ENCODE measurements at places on chromosomes 1 and 21.

DNA sequence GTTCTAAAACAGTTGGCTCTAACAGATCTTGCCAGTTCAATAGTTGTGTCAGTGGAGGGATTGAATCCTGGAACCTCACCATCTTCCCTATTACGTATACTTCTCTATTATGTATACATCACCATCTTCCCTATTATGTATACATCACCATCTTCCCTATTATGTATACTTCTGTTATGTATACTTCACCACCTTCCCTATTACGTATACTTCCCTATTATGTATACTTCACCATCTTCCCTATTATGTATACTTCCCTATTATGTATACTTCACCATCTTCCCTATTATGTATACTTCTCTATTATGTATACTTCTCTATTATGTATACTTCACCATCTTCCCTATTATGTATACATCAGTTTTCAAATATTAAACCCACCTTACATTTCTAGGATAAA, 34.4 kb upstream of the HP1BP3 start:
- DNase-seq = no peak

- DNase-seq = no peak
Observed at GRCh38 chr1:193338194-193338593, 151.8 kb upstream of the B3GALT2 start.

DNA sequence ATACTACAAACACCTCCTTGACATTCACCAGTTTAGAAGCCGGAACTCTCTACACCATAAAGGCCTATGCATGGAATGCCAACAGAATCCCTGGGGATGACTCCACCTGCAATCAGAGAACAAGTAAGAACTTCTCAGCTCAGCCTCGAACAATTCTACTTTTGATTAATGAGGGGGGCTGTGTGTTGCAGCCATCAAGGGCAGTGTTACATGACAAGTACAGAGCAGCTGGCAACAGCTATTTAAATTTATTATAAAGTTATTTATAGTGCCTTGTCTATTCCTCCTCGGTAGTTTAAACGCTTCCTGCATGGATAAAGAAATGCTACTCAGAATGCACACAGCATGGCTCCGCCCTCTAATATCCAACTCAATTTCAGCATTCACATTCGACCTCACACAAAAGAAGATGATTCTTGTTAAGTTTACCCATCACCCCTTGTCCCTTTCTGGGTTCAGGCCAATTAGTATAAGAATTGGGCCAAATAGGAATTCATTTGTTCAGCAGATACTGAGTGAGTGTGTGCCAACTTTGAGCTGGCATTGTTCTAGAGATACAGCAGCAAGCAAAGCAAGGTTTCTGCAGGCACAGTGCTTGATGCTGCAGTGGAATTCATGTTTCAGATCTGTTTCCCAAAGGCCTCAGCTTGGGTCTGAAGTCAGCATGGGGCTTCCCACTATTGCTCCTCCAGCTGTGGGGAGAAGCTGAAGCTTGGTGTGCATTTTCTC, 6.4 kb downstream of the FNDC7 start:
- no peak for DNase-seq

- no peak for DNase-seq
Observed at GRCh38 chr1:101193733-101194169, 43.1 kb upstream of the S1PR1 start.

DNA sequence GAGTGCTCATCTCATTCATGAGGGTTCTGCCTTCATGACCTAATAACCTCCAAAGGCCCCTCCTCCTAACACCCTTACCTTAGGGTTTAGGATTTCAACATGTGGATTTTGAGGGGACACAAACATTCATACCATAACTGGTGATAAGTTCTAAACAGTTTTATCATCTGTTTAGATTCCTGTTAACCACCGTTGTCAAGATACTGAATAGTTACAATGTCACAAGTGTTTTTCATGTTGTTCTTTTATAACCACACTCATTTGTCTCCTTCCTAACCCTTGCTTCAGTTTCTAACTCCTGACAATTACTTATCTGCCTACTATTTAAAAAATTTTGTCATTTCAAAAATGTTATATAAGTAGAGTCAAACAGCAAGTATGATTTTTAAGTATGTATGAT, 86.0 kb downstream of the NCAM2 start:
- peak; percentile 59 for DNase-seq

GRCh38 chr21:35179990-35180540, 131.0 kb upstream of the RUNX1 start:
- DNase-seq = no peak

GRCh38 chr1:31183927-31184554, 55.6 kb downstream of the NKAIN1 start:
- DNase-seq = no peak

DNA sequence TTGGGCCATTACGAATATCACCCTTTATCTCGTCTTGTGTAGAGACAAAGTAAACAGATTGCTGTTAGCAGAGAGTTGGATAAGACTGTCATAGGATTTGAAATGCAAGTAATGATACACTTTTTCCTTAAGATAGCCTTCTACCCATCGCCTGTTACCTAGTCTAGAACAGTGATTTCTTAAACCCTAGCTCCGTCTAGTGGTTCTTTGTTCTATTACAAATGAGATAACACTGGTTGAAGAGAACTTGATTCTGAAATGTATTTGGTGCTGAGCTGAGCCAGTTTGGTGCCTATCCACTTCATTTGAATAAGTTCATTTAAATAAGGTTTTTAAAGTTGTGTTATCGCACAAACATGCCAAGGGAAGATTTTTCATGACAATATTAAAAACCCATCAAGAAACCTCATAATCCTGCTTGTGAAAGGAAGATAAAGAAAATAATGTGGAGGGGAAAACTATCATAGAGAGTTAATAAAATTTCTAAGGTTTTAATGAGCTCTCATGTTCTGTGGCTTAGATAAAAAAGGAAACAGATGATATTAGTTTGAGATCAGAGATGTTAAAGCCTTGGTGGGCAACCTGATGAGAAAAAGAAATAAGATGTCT, 1.5 kb upstream of the KCNH1 start:
- DNase-seq = no peak

DNA sequence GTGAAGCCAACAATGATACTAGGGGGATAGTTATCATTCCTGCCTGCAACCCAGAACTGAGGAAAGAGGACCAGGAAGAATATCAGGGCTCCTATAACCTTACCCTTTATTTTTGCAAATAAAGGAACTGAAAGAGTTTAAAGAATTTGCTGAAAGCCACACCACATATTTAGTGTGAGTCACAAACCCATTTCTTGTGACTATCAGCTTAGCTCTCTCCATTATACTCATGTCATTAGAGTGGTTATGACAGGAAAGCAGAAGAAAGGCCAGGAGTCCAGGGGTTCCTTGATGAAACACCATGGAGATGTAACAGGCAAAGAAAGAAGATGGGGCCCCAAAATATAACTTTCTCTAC, 141.1 kb upstream of the SAMSN1 start:
- DNase-seq = no peak

- DNase-seq = no peak
Observed at GRCh38 chr1:210857146-210857663, 276.7 kb downstream of the KCNH1 start.

- no peak for DNase-seq
Observed at GRCh38 chr1:109882288-109883245, 28.1 kb upstream of the CSF1 start.

DNA sequence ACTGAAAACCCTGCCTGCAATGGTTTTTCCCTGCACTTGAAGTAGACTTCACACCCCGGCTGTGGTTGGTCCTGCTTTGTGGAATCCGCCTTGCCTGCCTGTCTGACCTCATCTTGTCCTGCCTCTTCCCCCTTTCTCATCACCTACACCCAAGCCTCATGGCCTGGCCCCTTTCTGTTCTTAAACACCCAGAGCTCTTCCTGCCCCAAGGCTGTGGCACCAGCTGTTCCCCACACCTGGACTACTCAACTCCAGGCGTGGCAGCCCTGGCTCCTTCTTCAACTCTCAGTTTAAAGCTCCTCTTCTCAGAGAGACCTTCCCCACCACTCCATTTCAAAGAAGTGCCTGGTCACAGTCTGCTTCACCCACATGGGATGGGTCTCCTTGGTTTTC, 27.0 kb downstream of the KIAA1614 start:
- no peak for DNase-seq

- DNase-seq = no peak
Observed at GRCh38 chr21:42461185-42461520, 34.9 kb downstream of the RSPH1 start.

- DNase-seq = no peak
Observed at GRCh38 chr1:224262373-224263054, 67.5 kb downstream of the NVL start.

DNA sequence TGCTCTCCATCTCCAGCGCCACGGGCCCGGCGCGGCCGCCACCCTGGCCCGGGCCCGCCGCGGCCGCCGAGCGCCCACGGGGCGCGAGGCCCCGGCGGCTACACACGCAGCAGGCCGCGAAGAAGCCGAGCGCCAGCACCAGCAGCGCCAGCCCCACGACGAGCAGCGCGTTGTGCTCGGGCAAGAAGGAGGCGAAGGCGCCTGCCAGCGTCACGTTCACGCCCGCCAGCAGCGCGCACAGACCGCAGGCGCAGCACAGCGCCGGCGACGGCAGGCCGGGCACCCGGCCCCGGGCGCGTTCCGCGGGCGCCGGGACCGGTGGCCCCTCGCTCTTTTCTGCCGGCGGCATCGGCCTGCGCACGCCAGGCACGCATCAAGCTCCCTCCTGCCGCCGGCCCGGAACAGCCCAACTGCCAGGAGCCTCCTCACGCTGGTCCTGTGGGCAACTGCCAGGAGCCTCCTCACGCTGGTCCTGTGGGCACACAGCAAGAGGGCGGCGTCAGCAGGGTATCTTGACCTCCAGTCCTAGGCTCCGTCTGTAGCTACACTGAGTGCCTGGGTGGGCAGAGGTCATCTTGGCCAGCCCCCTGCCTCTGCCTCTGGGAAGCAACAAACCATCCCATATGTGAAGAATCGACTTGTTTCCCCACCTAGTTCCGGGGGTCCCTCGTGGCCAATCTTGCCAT, 18.1 kb downstream of the KNCN start:
- DNase-seq = no peak

DNA sequence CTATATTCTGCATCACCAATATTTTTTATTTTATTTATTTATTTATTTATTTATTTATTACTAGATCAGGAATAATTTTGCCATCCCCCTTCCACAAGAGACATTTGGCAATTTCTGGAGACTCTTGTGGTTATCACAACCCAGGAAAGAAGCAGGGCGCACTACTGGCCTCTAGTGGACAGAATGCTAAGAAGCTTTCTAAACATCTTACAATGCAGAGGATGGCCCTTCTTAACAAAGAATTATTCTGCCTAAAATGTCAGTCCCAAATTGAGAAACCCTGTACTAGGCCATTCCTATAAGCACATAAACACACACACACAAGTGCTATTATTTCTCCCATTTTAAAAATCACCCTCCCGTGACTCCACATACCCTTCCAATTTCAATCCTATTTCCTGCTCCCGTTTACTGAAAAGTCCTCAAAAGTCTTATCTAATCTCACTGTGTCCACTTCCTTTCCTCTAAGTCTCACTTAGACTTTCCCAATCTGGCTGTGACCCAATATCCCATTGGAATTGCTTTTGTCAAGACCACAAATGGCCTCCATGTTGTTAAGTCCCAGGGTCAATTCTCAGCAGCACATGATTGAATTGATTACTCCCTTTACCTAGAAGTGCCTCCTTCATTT, 43.7 kb upstream of the RNF11 start:
- DNase-seq = peak; percentile 28

GRCh38 chr1:60068393-60069045, 5.1 kb downstream of the C1orf87 start:
- DNase-seq = peak; percentile 17

DNA sequence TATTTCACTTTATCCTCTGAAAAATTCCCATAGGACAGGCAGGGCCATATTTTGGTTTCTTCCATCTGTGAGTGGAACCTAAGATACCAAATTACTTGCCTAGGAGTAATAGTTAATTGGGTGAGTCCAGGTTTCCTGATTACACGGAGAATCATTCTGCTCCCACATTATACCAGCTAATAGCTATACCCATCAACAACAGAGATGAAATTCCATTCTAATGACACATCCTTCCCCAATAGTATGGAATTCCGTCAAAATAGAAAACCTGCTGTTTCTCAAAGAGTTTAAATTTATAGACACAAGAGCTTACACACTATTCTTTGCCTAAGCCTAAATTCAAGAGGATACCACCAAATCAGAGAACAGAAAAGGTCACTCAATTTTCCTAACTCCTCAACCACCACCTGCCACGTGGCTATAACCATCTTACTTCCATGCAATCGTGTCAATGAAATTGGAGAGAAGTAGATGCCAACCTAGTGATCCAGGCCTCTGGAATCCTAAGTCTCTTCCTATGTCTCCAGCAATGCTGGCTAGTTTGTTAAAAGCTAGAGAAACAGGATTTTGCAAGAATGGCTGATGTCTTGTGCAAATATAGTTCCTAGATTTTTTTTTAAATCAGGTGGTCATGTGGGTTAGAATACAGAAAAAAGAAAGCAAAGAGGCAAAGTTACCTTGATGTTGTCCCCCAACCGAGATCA, 6.2 kb downstream of the PPT1 start:
- no peak for DNase-seq

Measured in AG04449 (cell line).